ENCODE measurements at places on chromosomes 5 and 9.

GRCh38 chr5:59390074-59390659 lies 503.4 kb downstream of the PDE4D start:
- peak; percentile 33 for DNase-seq

GRCh38 chr5:72692231-72692637 lies 124.2 kb upstream of the TNPO1 start:
- peak; percentile 70 for DNase-seq

- DNase-seq = no peak
Observed at GRCh38 chr9:122336866-122337555, 33.8 kb upstream of the PTGS1 start.

- DNase-seq = no peak
Observed at GRCh38 chr9:35774907-35775635, 16.3 kb upstream of the NPR2 start.

DNA sequence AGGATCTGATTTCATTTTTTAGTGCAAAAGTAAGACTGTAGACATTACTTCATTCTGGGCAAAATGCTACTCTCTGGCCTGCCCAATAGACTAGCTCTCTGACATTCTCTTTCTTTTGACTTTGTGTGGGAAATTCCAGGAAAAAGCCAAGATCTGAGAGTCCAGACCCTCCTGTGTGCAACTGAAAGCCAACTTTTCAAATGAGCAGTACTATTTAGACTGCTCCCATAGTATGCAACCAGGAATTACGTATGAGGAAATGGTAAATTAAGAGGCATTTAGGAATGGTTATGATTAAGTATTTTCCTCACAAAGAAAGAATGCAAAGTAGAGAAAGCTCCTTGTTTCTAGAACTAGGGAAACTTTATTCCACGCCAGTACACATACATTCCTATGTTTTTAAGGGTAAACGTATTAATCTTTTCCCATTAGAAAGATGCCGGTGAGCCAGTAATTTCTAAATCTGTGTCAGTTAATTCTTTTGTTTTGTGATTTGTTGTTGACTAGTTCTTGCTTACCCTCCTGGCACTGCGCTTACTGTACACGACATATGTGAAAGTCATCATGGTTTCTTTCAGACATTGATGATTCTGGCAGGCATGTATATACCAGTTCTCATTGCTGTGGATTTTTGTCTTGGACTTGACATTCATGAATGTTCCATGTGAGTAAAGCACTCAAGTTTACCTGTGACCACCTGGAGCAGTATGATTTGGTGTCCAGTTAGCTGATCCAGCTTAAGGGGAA lies 56.0 kb downstream of the AOPEP start:
- no peak for DNase-seq

DNA sequence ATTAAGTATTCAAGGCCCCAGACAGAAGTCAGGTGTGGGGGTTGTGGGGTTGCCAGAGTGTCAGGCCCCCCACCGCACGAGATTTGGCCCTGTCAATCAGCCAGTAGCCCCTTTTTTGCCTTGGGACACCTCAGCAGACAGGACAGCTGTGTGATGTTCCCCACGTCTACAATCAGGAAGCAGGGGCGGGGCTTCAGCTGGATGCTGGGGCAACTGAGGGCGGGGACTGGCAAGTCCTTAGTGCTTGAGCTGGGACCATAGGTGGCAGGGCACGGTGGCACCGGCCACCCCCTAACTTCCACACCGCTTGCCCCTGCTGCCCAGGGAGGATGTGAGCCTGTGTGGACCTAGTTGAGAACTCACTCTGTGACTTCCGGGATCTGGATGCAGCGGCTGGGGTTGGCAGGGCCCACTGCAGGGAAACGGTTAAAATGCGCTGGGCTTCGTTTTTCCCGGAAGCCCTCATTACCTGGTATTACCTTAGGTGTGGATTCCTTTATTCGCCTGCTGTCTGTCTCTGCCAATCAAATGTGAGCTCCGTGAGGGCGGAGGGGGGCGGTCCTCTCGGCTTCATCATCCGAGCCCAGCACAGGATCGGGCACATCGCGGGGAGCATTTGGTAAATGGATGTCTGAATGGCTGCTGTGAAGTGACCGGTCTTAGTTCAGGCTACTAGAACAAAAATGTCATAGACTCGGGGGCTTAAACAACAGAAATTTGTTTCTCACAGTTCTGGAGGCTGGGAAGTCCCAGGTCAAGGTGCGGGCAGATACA lies 7.5 kb upstream of the GTF3C5 start:
- DNase-seq = no peak

DNA sequence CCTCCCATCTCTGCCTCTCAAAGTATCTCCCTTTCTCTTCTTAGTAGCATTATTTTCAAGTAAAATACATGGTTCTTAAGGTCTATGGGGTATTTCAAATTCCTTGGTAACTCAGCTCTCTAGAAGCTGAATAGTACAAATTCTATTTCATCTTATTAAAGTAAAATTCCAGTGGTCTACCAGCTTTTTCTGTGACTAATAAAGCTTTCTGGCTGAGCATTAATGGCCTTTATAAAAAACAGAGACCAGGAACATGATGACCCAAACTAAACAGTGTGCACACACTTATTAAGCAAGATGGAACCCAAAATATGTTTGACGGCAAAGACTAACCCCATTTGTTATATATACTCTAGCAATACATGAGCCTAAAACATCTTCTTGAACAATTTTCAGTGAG lies 142.6 kb downstream of the OR2K2 start:
- no peak for DNase-seq

- no peak for DNase-seq
Observed at GRCh38 chr9:20921362-20921761, 110.1 kb downstream of the HACD4 start.

GRCh38 chr9:69696802-69697201 lies 24.6 kb upstream of the APBA1 start:
- no peak for DNase-seq

GRCh38 chr5:86649832-86650505 lies 32.2 kb downstream of the COX7C start:
- no peak for DNase-seq

Data from mesenchymal stem cell (in vitro differentiated cells and primary cell).